Neural progenitor cell (in vitro differentiated cells): ENCODE measurements at places on chromosomes 1 and 21.

GRCh38 chr1:182754087-182754486, 35.5 kb upstream of the NPL start:
- no peak overlapping the region for H3K4me3 ChIP-seq
- peak; percentile 13 for DNase-seq
- no peaks in the 10 kb centered on the region for H3K27me3 ChIP-seq
- no peaks in the 10 kb centered on the region for H3K4me1 ChIP-seq
- no peak overlapping the region for H3K27ac ChIP-seq

GRCh38 chr1:160888926-160889325, 3.9 kb upstream of the ITLN1 start:
- H3K4me1 ChIP-seq: no peaks in the 10 kb centered on the region
- H3K27ac ChIP-seq: no peak overlapping the region
- no peak overlapping the region for H3K4me3 ChIP-seq
- H3K27me3 ChIP-seq: no peaks in the 10 kb centered on the region
- no peak for DNase-seq
- no peaks in the 10 kb centered on the region for H3K36me3 ChIP-seq

DNA sequence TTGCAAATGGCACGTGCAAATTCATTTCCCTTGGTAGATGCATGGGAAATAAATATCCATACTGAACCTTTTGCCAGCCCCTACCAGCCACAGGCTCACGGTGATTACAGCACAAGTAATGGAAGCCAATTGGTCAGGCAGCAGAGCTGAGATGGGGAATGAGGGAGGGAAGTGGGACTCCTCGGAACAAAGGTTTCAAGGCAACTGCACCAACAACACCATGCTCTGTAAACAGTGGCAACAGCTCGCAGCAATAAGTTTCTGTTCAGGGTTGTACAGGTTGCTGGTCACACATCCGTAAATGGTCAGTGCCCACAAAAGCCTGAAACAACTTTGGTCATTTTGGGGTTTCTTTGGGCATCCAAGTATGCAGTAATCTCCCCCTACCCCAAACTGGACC, 62.7 kb upstream of the LPGAT1 start:
- H3K27ac ChIP-seq: no peak overlapping the region
- no peaks in the 10 kb centered on the region for H3K36me3 ChIP-seq
- no peaks in the 10 kb centered on the region for H3K27me3 ChIP-seq
- H3K4me1 ChIP-seq: peaks cover 5% of the 10 kb centered on the region
- no peak overlapping the region for H3K4me3 ChIP-seq
- no peak for DNase-seq

GRCh38 chr1:89608984-89609725, 23.8 kb upstream of the LRRC8C start:
- H3K4me1 ChIP-seq: no peaks in the 10 kb centered on the region
- no peaks in the 10 kb centered on the region for H3K36me3 ChIP-seq
- no peak for DNase-seq
- no peaks in the 10 kb centered on the region for H3K27me3 ChIP-seq
- no peak overlapping the region for H3K27ac ChIP-seq
- H3K4me3 ChIP-seq: no peak overlapping the region

DNA sequence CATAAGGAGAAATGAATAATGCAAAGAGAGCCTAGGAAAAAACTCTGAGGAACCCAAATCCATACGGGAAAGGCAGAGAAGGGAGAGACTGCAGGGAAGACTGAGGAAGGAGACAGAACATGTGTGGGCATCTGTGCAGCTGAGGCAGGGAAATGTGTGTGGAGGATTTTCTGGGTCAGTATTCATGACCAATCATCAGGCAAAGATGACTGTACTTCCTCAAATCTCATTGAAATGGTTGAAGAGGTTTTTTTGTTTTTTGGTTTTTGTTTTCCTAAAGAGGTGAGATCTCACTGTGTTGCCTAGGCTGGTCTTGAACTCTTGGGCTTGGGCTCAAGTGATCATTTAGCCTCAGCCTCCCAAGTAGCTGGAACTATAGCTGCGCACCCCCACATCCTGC, 15.7 kb downstream of the DIP2A start:
- DNase-seq: no peak
- H3K4me1 ChIP-seq: no peaks in the 10 kb centered on the region
- H3K4me3 ChIP-seq: no peak overlapping the region
- no peaks in the 10 kb centered on the region for H3K27me3 ChIP-seq

- H3K4me1 ChIP-seq: peaks cover 10% of the 10 kb centered on the region
- no peak within 1 kb of the TSS for H3K27ac ChIP-seq
- H3K36me3 ChIP-seq: no peaks in the 10 kb centered on the region
- H3K4me3 ChIP-seq: peak within 1 kb of the TSS; percentile 54
Measured at GRCh38 chr1:154567386-154568156, at the start of gene CHRNB2. Gene CHRNB2, plus strand, starts transcription at chr1:154567778. Its CDS starts 267 bp downstream, at chr1:154568045.

- no peak for DNase-seq
- H3K27me3 ChIP-seq: no peaks in the 10 kb centered on the region
- H3K4me3 ChIP-seq: no peak overlapping the region
- no peaks in the 10 kb centered on the region for H3K36me3 ChIP-seq
- H3K4me1 ChIP-seq: peaks cover 31% of the 10 kb centered on the region
- no peak overlapping the region for H3K27ac ChIP-seq
Measured at GRCh38 chr1:203451836-203452784, 23.5 kb upstream of the PRELP start.

DNA sequence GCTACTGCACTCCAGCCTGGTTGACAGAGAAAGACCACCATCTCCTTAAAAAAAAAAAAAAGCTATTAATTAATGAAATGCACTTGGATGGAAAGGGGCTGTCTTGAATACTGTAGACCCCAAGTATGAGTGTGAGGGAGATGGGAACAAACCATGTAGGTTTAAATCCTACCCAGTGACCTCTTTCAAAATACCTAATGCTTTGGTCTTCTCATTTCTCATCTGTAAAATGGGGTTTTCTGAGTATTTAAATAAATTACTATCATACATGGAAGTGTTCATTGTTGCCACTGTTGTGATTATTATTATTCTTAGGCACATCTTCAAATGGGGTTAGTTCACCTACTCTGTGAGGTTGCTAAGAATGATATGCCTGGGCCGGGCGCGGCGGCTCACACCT, 17.1 kb upstream of the FUCA1 start:
- no peaks in the 10 kb centered on the region for H3K27me3 ChIP-seq
- DNase-seq: no peak
- H3K4me3 ChIP-seq: no peak overlapping the region
- no peaks in the 10 kb centered on the region for H3K4me1 ChIP-seq
- H3K27ac ChIP-seq: no peak overlapping the region

DNA sequence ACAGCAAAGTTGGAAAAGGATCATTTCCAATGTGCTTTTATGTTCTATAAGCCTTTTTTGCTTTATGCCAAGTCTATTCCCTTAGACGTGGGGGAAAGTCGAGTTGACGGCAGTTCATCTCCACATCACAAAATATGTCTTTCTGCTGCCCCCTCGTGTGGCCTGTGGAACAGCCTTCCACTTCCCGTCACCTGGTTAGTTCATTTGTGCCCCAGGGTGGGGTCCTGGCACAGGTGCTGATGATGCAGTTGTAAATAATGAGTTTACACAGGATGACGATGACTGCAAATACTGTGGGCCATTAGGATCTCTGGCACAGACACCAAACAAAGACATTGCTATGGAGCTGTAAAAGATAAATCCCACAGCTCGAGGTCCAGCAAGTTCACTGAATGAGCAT, 10.0 kb upstream of the OTUD3 start:
- H3K27me3 ChIP-seq: no peaks in the 10 kb centered on the region
- H3K36me3 ChIP-seq: no peaks in the 10 kb centered on the region
- H3K4me3 ChIP-seq: no peak overlapping the region
- H3K27ac ChIP-seq: no peak overlapping the region
- no peak for DNase-seq

- H3K27me3 ChIP-seq: no peaks in the 10 kb centered on the region
- H3K4me3 ChIP-seq: no peak overlapping the region
- no peak for DNase-seq
- no peaks in the 10 kb centered on the region for H3K36me3 ChIP-seq
- no peaks in the 10 kb centered on the region for H3K4me1 ChIP-seq
Measured at GRCh38 chr1:192443616-192444015, 126.8 kb downstream of the RGS21 start.
